ENCODE measurements at places on chromosomes 5 and 9.

DNA sequence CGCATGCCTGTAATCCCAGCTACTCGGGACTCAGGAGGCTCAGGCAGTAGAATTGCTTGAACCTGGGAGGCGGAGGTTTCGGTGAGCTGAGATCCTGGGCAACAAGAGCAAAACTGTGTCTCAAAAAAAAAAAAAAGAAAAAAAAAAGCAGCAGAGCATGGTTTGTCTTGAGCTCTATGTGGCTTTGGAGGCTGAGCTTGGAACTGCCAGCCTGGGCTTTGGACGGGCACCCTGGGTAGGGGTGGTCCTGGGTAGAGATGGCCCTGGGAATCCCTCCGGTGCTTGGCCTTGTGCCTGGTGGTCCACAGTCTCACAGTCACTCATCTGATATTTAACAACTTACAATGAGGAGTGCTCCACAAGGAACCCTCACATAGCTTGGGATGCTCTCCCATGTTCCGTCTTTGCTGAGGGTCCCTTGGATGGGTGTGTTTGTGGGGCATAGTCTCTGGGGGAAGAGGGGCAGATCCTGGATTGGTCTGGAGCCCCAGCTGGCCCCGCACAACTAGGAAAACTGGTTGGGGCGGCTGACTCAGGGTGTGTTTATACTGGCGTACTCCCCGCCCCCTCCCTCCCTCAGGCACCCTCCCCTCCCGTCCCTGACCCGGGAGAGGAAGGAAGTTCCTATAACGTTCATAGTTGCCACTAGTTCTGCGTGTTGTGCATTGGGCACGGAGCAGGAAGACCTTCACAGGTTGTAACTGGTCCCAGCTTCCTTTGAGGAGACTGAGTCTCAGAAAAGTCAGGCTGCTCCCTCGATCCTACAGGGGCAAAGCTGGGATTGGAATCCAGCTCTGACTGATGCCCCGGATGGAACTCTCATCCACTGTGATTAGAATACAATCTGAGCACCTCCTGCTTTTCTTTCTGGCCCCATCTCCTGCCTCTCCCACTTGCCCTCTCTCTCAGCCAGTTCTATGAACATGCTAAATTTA lies 11.2 kb downstream of the IER5L start:
- no peaks in the 10 kb centered on the region for H3K36me3 ChIP-seq
- peaks cover 51% of the 10 kb centered on the region for H3K4me1 ChIP-seq
- peak overlapping the region; percentile 5 for H3K4me3 ChIP-seq
- no peaks in the 10 kb centered on the region for H3K27me3 ChIP-seq
- peak overlapping the region; percentile 91 for H3K27ac ChIP-seq

- no peak overlapping the region for H3K4me3 ChIP-seq
- no peaks in the 10 kb centered on the region for H3K4me1 ChIP-seq
- H3K36me3 ChIP-seq, result no peaks in the 10 kb centered on the region
These were observed 42.0 kb downstream of the CRB2 start for GRCh38 chr9:123397975-123398374.

GRCh38 chr5:115578657-115579056 lies 23.6 kb downstream of the TICAM2 start:
- H3K27ac ChIP-seq, result no peak overlapping the region
- H3K4me1 ChIP-seq, result no peaks in the 10 kb centered on the region
- no peak for DNase-seq
- H3K27me3 ChIP-seq, result no peaks in the 10 kb centered on the region

GRCh38 chr5:27396998-27397397 lies 358.6 kb upstream of the CDH9 start:
- H3K36me3 ChIP-seq, result no peaks in the 10 kb centered on the region
- no peak for DNase-seq
- no peaks in the 10 kb centered on the region for H3K27me3 ChIP-seq
- H3K4me3 ChIP-seq, result no peak overlapping the region
- H3K4me1 ChIP-seq, result no peaks in the 10 kb centered on the region

DNA sequence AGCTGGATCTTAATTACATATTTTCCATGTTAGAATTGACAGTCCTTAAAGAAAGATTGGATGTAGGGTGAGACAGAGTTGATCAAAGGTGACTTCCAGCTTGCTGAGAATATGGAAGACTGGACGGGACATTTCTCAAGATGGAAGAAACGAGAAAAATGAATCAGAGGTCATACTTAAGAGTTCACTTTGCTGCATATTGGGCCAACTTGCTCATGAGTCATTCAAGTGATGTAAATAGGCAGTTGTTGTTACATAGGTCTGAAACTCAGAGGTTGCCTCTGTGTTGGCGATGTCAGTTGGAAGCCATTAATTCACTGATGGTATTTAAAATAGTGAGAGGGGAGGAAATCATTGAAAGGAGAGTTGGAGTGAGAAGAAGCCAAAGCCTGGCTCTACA lies 132.8 kb downstream of the CD180 start:
- H3K27me3 ChIP-seq, result no peaks in the 10 kb centered on the region
- no peak overlapping the region for H3K4me3 ChIP-seq
- DNase-seq, result no peak
- H3K4me1 ChIP-seq, result peaks cover 39% of the 10 kb centered on the region

DNA sequence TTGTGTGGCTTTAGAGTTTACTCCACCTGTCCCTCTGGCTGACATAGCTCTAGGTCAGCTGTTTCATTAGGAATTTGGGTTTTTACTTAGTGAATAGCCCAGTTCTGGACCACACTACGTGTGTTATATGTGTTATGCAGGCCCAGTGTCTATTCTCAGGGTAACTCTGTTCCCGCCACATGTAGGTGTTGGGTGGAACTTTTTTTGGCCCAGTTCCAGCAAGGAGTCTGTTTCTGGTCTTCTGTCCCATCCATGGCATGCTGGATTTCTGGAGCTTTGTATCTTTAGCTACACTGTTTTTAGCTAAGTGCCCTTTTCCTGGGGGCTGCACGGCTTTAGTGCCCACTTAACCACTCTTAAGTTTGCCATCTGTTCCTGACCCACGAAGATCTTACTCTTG lies 15.5 kb downstream of the RMI1 start:
- H3K36me3 ChIP-seq, result no peaks in the 10 kb centered on the region
- no peak overlapping the region for H3K27ac ChIP-seq
- H3K27me3 ChIP-seq, result no peaks in the 10 kb centered on the region

DNA sequence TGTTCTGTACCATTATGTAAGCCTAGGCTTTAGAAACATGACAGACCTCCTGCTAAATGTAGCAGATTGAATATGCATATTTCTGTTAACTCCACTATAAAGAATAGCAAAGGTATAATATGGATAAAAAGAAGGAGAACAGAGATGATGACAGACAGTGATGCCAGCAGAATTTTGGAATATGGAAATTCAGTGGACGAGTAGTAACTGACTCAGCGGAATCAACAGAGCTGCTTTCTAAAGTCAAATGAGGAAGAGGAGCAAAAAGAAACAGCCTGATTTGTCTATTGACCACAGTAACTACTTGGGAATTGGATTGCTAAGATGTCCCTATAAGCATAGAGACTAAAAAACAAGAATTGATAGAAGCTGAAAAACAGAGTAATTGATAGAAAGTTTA lies 8.0 kb downstream of the GPR21 start:
- H3K4me1 ChIP-seq, result no peaks in the 10 kb centered on the region
- no peaks in the 10 kb centered on the region for H3K27me3 ChIP-seq
- DNase-seq, result no peak

DNA sequence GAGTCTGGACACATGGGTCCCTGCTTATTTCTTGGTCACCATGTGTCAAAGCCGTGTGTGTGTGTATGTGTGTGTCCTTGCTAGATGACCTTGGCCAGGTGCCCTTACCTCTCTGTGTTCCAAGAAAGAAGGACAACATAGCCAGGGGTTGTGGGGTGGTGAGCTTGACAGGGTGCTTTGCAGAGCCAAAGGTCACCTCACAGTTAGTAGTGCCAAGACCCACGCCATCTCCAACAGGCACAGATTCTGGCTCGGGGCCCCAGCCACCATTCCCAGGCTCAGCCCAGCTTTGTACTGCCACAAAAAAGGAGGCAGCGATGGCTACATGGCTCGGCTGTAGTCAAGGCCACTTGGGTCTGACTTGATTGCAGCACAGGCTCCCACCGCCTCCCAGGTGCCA lies 39.5 kb downstream of the CXXC5 start:
- H3K36me3 ChIP-seq, result peaks cover 5% of the 10 kb centered on the region
- H3K27me3 ChIP-seq, result no peaks in the 10 kb centered on the region
- H3K4me1 ChIP-seq, result peaks cover 38% of the 10 kb centered on the region
- no peak for DNase-seq

Measured in vagina (tissue), 2 donors.